Iris pigment epithelial cell (primary cell): ENCODE measurements at places on chromosomes 2 and 18.

- peak; percentile 80 for DNase-seq
These were observed 53.0 kb upstream of the CCDC150 start for GRCh38 chr2:196586511-196586991.

- no peak for DNase-seq
These were observed 156.8 kb downstream of the ANTXR1 start for GRCh38 chr2:69169655-69170389.

- no peak for DNase-seq
These were observed 207.1 kb downstream of the NDUFA10 start for GRCh38 chr2:239818086-239818485.

DNA sequence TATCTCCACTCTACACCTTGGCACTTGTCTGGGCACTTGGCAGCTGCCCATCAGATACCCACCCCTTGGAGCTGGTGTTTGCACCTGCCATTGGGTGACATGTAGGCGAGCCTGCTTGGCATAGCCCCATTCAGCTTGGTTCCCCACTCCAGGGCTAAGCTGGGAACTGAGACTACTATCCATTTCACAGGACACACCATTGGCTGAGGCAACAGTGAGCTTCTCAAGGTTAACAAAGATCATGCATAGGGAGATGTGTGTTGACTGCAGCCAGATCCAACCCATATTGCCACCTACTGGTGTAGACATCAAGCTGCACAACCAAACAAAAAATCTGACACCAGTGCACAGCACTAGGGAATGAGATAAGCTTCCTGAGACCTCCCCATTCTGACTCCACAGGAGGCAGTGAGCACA is 1389.8 kb upstream of the TMEFF2 start:
- DNase-seq = peak; percentile 59

GRCh38 chr18:41828137-41828536 is 126.9 kb upstream of the PIK3C3 start:
- DNase-seq = no peak

GRCh38 chr2:128308284-128308731 is 10.4 kb downstream of the HS6ST1 start:
- no peak for DNase-seq

DNA sequence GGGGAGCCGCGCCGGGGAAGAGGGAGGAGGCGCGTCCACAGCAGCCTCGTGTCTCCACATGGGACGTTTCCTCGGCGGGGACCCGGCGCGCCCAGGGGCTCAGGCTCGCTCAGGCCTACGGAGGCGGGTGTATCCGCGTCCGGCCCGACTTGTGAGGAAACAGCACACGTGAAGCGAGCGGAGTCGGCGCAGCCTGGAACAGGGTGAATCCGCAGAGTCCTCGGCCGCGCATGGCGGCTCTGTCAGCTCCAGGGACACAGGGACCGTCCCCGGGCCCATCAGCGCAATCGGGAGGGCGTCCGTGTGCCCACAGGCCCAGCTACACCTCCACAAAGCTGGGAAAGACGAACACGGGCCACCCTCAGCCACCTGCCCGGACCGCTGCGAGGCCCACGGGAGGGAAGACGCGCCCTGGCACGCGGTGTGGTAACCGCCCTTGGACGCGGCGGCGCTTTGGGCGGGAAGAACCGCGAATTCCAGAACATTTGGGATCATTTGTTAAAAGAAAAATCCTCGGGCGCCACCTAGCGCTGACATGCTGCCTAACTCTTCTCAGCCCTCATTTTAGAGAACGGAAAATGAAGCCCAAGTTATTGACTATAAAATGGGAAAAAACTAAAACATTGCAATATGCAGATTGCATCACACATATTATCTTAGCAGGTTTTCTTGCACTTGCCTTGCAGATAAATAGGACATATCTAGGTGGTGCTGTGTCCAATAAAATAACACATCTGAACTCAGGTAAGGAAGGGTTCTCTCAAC is 40.4 kb downstream of the TMEM18 start:
- peak; percentile 41 for DNase-seq

DNA sequence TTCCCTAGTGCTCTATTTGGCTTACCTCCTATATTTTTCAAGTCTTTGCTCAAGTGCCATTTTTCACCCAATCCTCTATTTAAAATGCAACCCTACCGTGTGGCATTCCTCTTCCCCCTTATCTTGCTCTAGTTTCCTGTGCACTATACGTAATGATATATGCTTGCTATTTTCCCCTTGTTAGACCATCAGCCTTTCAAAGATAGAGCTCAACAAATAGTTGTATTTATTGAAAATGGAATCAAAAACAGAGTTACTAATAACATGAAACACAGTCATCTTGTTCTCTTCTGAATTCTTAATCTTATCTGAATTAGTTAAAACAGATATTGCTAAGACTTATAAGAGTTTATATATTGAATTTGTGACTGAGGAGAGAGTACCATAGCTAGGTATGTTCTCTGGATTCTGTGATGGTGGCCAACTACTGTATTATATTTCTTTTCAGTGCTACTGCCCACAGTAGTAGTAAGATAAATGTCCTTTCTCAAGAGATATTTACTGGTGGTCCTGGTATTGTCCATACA is 55.3 kb downstream of the CAB39 start:
- DNase-seq = no peak

DNA sequence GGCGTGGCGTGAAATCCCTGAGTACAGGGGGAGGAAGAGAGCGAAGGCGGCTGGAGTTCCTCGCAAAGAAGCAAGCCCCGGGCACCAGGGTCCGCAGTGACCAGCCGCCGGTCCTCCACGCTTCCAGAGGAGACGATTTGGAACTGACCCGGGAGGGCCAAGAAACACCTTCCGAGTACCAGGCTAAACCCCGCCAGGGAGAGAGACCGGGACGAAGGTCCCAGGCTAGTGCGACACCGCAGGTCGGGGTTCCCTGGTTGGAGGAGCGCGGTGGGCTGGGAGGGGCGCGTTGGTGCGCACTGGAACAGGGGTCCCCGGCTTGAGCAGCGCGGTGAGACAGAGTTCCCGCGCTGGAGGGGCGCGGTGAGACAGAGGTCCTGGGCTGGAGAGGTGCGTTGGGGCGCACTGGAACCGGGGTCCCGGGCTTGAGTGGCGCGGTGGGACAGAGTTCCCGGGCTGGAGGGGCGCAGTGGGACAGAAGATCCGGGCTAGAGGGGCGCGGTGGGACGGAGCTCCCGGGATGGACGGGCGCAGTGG is 901 bp downstream of the WDFY1 start:
- DNase-seq = peak; percentile 36

DNA sequence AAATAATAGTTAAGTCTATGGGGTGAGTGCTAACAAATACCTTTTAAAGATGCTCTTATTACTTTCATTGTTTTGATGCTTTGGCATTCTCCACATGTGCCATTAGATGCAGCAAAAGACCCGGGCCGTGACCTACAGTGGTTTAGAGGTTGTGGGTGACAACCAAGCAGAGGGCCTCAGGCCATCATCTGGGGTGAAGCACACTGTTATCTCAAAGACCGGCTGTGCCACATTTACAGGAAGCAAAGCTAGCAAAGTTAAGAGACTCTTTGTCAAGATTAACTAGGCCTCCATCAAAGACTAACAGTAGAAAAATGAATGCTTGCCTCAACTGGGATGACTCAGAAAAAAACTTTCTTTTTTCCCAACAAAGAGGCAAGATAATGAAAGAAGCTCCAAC is 695.3 kb downstream of the SATB2 start:
- no peak for DNase-seq

- DNase-seq = no peak
These were observed 599.9 kb downstream of the TMEM182 start for GRCh38 chr2:103361712-103362111.

GRCh38 chr2:167122389-167122788 is 234.1 kb downstream of the XIRP2 start:
- no peak for DNase-seq

DNA sequence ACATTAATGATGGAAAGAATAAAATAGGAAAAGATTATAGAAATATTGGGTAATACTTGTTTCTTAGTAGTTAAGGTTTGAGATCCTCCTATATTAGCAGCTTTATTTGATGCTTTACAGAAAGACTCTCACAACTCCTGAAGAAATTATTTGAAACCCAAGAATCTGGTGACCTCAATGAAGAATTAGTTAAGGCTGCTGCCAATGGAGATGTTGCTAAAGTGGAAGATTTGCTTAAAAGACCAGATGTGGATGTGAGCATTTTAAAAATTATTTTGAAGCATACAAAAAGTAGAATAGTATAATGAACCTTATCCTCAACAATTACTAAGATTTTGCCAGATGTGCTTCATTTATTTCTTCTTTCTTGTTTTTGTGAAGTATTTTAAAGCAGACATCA is 59.1 kb downstream of the MIB1 start:
- no peak for DNase-seq

DNA sequence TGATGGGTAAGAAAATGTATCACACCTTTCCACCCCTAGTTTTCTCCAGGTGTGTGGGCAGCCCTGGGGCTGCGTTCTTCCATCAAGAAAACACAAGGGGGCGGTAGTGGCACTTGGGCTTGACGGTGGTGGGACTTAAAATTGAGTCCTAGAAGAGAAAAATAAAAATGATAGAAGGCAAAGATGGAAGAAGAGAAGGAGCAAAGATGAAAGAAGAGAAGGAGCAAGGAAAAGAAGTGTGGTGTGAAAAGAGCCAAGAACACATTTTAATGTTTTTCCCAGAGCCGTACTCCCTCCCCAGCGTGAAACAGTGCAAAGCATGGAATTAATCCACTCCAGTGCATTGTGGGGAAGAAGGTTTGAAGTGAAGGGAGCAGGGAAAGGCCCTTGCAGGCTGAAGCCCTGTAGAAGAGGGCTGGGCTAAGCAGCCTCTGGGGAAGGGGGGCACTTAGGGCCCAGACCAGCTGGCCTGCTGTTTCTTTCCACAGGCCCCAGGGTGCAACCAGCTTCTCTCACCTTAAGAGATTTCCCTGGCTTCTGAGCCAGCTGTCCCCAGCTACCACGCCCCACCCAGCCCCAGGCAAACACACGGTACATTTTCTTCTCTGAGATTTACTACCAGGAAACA is 256.8 kb downstream of the RNF152 start:
- peak; percentile 57 for DNase-seq

- DNase-seq = peak; percentile 10
These were observed 473.8 kb upstream of the SPHKAP start for GRCh38 chr2:228655331-228655730.

GRCh38 chr2:85838641-85839040 is 50.1 kb downstream of the ST3GAL5 start:
- no peak for DNase-seq

- DNase-seq = no peak
These were observed 180.4 kb downstream of the KLHL29 start for GRCh38 chr2:23565374-23565773.

- DNase-seq = no peak
These were observed 728.6 kb upstream of the KLHL29 start for GRCh38 chr2:22656426-22656825.

DNA sequence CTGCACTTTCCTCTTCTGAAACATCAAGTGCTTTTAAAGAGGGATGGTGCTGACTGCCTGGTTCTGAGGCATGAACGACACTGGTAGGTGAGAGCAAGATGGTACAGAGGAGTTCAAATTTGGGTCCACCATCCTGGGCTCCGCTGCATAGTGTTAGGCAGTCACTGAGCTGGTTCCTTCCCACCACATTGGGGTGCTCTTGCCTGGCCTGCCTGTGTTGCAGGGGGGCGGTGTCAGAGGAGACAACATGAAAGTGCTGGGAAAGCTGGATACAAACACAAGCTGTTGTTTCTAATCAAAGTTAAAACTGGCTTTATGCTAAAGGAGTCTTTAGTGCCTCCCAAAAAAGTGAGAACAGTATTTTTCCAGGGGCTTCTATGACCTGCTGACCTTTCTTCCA is 258.1 kb downstream of the GBX2 start:
- no peak for DNase-seq

DNA sequence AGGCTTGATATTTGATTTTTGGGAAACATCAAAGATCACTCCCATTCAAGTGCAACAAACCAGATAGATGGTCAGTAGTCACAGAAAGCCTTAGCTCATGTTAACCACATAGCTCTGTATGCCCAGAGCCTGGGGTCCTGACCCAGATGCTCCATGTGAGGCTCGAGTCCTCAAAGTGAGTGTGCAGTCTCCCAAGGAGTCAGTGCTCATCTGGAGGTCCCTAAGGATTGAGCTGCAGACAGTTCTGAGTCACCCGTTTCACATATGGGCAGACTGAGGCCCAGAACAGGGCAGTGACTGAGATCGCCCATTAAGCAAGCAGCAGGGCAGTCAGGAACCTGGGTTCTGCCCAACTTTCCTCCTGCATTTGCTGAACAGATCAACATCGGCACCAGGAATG is 9.2 kb downstream of the TMEM37 start:
- DNase-seq = no peak

DNA sequence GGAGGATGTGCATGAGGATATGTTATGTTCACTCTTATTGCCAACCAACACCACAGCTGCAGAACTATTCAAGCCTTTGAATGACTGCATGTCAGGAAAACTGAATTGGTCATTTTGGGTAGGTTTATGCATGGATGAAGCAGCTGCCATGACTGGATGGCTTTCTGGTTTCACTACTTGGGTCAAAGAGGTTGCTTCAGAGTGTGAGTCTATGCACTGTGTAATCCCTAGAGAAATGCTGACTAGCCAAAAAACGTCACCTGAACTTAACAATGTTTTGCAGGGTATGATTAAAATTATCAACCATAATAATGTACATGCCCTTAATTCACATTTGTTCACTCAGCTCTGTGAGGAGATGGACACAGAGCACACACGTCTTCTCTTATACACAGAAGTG is 206.7 kb upstream of the RBBP8 start:
- no peak for DNase-seq

DNA sequence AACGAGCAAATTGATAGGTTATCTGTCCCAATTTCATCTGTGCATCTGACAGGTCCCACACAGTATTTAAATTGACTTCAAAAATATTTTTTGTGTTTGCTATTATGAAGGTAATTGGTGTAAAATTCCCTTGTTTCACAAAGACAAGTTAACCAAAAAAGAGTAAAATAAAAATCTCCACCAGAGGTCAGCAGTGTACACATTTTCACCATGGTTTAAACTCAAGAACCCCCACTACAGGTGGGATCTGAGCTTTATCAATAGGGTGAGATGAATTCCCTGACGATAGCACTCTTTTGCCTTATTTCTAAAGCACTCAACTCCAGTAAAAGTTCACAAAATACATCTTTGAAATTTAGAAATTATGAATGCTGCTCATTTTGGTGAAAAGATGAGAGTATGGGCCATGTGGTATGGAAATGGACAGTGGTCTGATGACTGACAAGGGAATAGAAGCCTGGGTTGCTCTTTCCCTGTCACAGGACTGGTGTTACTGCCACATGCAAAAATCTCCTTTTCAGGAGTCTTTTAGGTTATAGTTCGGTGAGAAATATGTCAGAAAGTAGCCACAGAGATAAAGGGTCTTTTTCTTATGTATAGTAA is 68.0 kb downstream of the SERPINB8 start:
- DNase-seq = peak; percentile 16

DNA sequence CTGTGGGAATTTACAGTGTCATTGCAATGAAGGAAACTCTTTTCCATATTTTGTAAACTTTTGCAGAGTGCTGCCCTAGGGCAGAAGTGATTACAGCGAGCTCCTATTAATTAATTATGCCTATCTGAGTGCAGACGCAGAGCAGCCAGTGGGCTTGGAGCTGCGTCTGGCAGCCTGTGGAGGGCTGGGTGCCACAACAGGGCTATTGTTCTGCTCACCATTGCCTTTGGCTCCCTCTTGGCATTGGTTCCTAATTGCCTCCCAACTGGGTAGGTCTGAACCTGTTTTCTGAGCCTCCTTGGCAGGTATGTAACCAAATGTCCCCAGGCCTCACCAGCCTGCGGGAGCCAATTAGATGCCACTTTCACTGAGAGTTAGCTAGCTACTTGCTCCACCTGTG is 25.6 kb upstream of the ITGB6 start:
- DNase-seq = no peak
